Effector CD4-positive, alpha-beta T cell (primary cell): ENCODE measurements at places on chromosomes 3 and 15.

DNA sequence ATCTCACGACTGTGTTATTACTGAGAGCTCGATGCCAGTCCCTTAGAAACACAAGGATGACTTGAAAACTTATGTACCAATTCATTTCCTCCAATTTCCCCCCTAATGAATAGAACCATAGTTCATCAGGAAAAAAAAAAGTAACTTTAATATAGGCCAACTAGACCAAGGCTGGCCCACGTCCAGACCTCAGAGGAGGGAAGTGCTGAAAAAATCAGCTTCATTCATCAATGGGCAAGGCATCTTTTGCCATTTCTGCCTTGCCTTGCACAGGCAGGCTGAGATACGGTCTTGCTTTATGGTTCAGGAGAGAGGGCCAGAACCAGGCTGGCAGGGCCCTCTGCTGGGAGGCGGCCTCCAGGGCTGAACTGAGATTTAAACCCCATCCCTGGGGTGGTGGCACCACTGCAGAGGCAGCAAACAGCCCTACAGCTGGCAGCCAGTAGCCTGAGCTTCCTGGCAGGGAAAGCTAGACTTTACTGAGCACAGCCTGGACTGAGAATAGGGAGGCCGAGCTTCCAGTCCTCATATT, 104.1 kb upstream of the TNFAIP8L3 start:
- no peak for DNase-seq

DNA sequence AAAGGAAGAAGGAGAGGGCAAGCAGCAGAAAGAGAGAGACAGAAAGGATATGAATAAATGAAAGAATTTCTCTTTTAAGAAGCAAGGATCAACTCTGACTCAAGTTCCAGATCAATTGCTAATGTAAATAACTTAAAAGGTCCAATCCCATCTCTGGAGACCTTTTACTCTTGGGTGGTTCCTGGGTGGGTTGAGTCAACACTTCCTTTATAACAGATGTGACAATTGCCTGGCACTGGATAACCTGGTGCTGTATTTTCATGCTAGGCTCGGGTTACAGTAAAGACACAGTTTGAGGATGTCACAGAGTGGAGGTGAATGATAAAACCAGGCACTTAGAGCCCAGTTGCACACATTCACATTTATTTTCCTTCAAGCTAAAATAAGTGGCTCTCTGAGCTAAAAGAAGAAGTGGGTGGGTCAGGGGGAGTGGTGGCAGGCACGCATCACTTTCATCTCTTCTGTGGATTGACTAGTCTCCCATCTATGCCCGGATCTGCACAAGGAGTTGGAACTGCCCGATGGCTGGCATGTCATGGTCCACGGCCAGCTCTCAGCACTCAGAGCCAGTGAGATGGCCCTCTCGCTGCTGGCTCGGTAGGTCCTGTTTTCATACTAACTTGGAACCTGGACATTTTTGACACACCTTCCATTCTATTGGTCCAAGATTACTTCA, 465.8 kb downstream of the FOXP1 start:
- no peak for DNase-seq

DNA sequence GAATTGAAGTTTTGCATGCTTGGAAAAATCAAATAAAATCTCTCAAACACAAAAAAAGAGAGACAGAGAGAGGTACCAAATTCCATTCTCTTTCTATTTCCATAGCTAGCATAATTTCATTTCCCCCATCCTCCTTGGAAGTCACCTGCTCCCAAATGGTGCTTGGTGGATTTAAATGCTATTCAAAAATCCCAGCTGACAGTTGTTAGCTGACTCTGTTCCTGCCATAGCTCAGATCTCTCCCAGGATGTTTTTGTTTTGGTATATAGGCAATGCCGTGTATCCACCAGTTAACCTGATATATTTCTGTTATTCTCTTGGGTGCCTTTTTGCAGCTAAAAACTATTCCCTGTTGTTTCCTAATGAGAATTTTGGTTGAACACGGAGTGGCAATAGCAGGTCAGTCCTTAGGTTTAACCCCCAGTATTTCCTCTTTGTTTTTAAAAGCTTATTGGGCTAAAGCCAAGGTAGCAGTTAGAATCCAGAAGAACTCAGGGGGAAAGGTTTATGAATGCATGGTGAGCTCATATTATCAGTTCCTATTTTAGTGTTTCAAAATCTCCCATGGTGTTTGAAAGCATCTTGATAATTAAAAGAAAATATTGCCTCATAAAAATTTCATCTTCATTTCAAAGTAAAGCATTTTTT, 240.0 kb upstream of the GBE1 start:
- DNase-seq: no peak

- no peak for DNase-seq
Observed at GRCh38 chr3:184647405-184647936, 64.4 kb downstream of the MAGEF1 start.

DNA sequence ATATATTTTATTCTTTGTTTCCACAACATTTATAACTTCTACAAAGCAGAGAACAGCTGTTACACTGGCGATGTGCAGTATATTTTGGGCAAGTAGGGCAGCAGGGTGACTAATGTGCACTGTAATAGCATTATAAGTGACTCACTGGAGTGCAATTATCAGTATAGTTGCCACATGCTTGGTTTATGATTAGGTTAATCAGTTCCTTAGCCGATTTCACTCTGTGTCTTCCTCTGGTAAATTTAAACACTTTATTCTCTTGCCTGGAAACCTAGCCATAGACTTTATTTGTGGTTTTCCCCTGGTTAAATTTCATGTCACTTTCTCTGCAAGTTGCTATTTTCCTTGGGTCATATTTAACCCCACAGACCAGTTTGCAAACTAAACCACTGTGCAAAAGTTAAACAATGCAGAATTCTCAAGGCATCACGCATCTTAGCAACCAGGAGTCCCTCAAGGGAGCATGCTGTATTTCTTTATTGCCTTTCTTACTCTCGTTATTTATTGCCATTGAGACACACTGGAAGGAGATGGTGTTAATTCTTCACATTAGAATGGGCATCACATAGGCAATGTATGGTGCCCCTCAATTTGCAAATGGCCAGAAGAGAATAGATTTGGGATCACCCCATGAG, 690.2 kb upstream of the DPPA4 start:
- no peak for DNase-seq

GRCh38 chr15:45225506-45226273, 26.3 kb upstream of the SLC28A2 start:
- DNase-seq: no peak

DNA sequence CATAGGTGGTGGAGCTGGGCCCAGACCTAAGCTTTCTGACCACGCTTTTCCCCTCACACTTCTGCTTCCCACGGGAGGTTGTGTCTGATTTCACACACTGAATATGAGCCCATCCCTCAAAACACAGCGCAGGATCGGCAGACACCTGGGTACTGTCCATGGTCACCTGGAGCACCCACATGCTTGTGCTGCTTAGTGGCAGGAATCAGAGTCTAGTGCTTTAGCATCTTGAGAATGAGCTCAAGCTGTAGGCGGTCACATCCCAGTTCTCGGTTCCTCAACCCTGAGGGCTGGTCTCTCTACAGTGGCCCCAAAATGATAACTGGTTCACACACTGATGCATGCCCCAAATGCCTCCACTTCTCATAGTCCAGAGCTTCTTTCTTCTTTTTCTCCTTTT, 111.0 kb downstream of the SEMA5B start:
- DNase-seq: no peak

GRCh38 chr15:31163769-31164572, 62.4 kb upstream of the TRPM1 start:
- DNase-seq: no peak

GRCh38 chr3:11582191-11582968, 61.3 kb downstream of the VGLL4 start:
- no peak for DNase-seq

- no peak for DNase-seq
Observed at GRCh38 chr15:89632563-89633430, 22.5 kb downstream of the KIF7 start.

- DNase-seq: no peak
Observed at GRCh38 chr3:56443372-56443771, 24.9 kb downstream of the ERC2 start.

DNA sequence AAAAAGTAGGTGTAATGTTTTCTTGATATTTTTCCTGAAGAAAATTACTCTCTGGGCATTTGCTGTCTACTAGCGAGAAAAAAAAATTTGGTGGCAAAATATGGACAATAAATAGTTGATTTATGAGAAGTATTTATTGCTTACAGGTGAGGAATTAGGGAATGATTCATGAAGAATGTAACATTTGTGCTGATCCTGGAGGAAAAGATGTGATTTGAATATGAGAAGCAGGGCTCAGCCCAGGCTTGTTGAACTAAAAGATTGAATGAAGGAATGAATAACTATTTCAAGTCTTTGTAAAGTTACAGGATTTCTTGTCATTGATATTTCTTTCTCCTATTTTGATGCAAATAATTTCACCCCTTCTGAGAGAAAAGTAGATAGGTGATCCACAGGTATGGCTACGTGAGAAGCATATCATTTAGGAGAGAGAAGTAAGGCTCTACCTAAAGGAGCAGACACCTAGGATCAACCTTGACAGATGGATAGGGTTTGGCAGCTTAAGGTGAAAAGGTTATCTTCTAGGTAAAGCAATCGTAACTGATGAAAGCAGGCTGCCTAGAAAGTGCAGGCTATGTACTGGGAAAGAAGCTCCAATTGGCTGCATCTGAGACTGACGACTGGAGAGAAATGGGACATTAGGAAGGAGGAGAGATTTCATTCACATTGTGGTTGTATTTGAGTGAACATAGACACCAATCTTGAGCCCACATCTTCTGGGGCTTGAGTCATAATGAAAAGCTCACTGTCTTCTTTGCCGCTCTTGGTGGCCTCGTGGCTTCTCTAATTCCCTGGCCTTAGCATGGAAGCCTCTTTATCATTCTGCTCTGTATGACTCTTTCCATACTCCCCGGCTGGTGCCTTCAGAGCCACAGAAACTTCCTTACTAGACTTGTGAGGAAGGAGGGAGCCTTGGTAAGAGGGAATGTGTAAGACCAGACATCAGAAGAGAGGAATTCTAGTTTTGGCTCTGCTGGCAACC, 106.5 kb downstream of the P3H2 start:
- no peak for DNase-seq

GRCh38 chr15:28125673-28126651, 26.8 kb upstream of the OCA2 start:
- DNase-seq: no peak

GRCh38 chr15:94236608-94237007, 5.2 kb downstream of the MCTP2 start:
- DNase-seq: no peak

DNA sequence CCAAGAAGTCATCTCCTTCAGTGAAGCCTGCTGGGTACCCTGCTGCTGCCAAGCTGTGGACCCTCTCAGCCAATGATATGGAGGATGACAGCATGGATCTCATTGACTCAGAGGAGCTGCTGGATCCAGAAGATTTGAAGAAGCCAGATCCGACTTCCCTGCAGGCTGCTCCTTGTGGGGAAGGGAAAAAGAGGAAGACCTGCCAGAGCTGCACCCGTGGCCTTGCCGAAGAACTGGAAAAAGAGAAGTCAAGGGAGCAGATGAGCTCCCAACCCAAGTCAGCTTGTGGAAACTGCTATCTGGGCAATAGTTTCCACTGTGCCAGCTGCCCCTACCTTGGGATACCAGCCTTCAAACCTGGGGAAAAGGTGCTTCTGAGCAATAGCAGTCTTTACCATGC, 13.7 kb upstream of the ANP32A start:
- no peak for DNase-seq

DNA sequence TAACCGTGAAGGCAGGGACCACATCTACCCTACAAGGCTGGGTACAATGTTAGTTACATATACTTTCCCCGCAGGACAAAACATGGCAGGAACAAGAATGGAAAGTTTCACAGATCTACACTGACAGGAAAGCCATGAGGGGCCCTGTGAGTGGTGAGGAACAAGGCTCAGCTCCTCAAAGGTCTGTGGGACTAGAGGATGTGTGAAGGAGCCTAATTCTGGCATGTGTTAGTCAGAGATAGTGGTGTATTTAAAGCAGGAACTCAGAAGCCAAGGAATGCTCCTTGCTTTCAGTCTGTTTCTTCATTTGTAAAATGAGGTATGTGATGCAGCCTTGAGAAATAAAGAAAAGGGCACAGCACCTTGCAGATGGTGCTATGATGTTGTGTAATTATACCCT, 25.1 kb downstream of the ETV5 start:
- DNase-seq: no peak

GRCh38 chr3:171996178-171996817, 43.1 kb upstream of the FNDC3B start:
- DNase-seq: no peak

DNA sequence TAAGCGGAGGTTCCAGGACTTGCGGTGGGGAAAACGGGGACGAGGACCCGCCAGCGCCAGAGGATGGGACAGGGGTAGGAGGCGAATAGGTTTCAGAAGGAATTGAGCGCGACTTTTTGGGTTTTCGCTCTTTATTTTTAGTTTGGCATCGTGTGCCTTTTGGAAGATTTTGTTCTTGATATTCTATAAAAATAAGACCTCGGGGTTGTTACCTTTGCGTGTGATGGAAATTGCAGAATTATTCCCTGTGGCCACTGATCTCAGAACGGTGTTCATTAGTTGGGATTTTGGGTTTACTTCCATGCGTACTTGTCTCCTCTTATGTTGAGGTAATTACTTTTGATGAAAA, 453 bp upstream of the CCDC14 start:
- no peak for DNase-seq

GRCh38 chr15:29698030-29698701, 124.1 kb downstream of the TJP1 start:
- no peak for DNase-seq

DNA sequence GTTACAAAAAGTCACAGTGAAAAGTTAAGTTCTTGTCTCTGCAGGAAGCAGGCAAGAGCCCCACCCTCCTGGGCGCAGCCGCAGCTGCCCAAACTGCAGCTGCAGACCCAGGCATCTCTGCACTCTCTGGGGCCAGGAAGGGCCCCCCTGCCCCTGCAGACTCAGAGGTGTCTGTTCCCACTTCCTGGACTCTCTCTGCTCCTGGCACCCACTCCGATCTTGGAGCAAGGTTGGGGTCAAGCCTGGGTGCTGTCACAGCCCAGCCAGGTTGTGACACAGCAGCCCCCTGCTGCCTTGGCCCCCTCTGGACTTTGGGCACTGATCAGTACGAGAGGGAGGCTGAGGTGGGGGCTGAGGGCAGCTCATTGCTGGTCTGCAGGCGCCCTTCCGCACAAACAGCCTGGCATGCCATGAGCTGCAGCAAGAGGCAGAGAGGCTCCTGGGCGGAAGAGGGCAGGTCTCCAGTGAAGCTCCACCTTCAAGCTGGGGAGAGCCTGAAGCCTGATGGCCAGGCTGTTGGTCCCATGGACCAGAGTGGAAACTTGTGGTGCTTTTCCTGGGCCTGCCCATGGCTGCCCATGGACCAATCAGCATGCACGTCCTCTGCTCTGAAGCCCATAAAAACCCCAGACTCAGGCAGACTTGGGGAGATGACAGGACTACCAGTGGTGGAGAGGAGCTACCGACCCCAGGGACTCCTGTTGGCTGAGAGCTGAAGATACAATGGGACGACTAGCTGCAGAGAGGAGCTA, 42.9 kb upstream of the LRRFIP2 start:
- DNase-seq: no peak

DNA sequence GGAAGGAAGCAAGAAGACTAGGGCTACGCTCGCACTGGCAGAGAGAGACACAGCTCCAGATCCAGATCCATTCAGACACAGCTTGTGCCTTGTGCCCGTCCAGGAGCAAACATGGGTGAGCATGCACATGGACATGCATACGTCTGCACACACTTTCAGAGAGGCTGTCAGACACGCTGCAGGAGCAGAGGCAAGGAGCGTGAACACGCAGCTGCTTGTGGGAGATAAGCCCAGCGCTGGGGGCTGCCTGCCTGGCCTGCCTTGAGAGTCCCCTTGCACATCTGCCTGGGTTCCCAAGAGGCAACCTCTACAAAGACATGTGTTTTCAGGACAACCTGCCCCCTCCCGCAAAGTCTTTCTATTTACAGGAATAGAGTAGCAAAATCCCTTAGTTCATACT, 13.6 kb upstream of the BAHD1 start:
- DNase-seq: no peak
